ENCODE measurements at places on chromosomes 4 and X.

GRCh38 chr4:66633477-66633876 is 911.8 kb downstream of the CENPC start:
- DNase-seq: no peak

- DNase-seq: no peak
Observed at GRCh38 chrX:21376636-21377035, 2.4 kb downstream of the CNKSR2 start.

GRCh38 chr4:83171436-83172039 is 57.0 kb upstream of the PLAC8 start:
- DNase-seq: no peak

- DNase-seq: no peak
Observed at GRCh38 chrX:56279863-56280262, 47.7 kb downstream of the KLF8 start.

DNA sequence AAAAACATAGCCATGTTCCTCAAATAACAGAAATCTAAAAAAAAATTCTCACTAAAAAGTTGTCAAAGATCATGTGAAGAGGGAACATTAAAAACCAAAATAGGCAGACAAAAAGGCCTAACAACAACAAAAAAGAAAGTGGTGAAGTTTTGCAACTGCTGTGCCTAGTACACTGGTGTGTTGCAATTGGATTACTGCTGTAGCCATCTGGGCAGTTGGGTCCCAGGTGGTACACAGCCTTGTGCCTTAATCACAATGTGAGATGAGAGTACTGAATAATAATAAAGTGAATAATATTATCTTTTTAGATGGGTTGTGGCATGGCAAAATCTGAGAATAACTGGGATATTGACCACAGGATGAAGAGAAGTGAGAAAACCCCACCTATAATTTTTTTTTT is 12.0 kb downstream of the C4orf54 start:
- no peak for DNase-seq

- no peak for DNase-seq
Observed at GRCh38 chr4:24965627-24966026, 52.8 kb upstream of the CCDC149 start.

DNA sequence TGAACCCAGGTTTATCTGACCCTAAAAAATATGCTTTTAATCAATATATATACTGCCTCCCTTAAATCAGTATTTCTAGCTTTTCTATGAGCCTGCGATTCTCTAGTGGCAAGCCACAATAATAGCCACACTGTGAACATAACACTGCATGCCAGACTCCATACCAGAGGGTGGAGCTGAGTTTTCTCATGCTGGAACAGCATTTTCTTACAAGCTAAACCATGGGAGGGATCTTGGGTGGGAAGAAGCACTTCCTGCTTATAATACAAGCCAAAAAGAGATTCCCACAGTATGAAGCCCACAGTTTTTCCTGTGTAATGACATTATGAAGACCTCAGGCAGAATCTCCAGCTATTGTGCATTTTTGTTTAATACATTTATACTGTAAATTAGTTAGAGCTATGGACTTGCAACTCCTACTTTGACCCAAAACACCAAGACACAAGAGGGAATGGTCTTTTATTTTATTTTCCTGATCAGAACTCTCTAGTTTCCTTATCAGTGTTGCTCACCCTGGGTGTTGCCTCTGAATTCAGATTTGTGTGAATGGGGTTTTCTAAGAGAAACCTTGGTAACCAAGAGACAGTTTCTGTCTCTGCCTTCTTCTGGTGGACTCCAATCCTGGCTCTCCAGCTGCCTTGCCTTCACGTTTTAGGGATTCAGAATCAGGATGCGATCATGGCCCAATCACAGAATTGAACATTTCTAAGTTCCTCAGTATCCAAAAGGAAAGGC is 74.5 kb upstream of the EOLA2 start:
- DNase-seq: no peak

DNA sequence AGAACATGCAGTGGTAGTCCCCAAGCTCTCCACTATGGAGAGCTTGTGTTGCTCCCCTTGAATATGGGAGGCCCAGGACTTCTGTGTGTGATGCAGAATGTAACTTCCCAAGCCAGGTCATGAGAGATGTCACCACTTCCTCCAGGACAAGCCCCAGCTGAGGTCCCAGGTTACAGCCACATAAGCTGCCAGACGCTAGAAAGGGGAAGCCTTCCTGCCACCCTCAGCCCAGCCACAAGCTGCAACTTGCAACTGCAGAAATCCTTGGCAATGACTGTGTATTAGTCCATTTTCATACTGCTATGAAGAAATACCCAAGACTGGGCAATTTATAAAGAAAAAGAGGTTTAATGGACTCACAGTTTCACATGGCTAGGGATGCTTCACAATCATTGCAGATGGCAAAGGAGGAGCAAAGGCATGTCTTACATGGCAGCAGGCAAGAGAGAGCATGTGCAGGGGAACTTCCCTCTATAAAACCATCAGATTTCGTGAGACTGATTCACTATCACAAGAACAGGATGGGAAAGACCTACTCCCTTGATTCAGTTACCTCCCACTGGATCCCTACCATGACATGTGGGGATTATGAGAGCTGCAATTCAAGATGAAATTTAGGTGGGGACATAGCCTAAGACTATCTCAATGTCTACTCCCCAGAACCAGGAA is 91.5 kb upstream of the DHX15 start:
- no peak for DNase-seq

- no peak for DNase-seq
Observed at GRCh38 chrX:3548765-3549391, 164.6 kb downstream of the PRKX start.

DNA sequence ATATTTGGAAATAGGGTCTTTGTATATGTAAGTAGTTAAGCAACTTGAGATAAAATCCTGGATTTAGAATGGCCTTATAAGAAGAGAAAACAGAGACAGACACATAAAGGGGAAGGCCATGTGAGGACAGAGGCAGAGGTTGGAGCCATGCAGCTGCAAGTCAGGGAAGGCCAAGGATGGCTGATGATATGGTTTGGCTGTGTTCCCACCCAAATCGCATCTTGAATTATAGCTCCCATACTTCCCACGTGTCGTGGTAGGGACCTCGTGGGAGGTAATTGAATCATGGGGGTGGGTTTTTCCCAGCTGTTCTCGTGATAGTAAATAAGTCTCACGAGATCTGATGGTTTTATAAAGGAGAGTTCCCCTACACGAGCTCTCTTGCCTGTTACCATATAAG is 76.3 kb downstream of the STK32B start:
- DNase-seq: no peak

GRCh38 chr4:114547340-114548134 is 51.1 kb upstream of the UGT8 start:
- DNase-seq: no peak

GRCh38 chr4:186580669-186581068 is 25.3 kb upstream of the MTNR1A start:
- DNase-seq: no peak

- DNase-seq: peak; percentile 12
Observed at GRCh38 chrX:23901805-23902204, 5.9 kb downstream of the APOO start.

DNA sequence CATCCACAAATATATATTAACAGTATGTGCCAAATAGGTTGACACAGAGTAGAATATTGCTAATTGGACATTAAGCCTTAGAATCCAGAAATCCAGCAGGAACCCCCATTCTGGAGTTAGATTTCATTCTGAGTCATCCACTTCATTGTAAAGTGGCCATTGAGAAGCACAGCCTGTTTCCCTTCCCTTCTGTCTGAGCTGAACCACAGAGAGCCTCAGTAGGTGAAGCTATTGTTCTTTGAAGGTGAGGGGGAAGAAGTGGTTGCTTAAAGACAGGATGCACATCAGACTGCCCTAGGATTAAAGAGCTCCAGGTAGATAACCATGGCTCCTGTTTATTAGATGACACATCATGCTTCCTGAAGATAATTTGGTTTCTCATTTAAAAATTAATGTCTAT is 30.6 kb upstream of the MCF2 start:
- DNase-seq: no peak

DNA sequence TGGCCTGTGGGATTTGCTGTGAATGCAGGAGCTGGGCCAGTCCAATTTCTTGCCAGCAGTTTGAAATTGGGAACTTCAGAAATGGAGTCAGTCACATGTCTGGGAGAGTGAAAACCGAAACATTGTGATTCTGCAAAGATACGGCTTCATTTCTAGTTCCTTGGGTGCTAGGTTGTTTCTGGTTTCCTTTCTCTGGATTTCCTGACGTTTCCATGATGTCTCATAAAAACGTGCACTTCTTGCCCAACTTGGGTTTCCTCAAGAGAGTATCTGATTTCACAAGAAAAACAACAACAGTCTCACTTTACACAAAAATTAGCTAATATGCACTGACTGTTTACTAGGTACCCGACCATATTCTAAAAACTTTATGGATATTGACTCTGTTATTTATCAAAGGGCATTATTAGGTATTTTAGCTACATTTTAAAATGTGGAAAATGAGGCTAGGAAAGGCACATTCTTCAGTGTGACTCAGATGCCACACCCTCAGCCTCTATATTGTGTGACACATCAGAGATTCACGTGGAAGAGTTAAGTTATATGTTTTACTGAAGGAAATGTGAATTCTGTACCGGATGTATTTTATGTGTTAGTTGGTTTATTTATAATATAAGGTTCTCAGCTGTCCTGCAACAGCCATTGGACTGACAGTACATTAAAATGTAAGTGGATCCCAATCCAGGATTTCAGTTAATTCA is 225.0 kb upstream of the PUDP start:
- no peak for DNase-seq

GRCh38 chr4:62619971-62620370 is 1419.8 kb downstream of the ADGRL3 start:
- no peak for DNase-seq

- no peak for DNase-seq
Observed at GRCh38 chr4:2241003-2241402, 918 bp downstream of the HAUS3 start.

DNA sequence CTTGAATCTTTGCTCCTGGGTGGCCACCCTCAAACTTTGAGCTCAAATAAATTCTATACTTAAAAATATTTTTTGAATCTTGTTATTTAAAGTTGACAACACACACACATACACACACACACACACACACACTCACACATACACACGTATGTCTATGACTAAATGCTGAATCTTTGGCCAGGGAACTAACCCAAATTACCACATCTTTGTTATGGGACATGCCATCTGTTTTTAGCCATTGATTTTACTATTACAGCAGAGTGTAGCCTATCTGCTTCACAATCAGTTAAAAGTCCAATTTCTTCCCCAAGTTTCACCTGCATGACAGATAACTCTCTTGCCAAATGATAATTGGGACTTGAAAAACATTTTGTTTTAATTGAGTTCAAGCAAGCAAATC is 45.0 kb upstream of the USP46 start:
- DNase-seq: no peak

GRCh38 chrX:68918202-68918601 is 89.4 kb downstream of the EFNB1 start:
- DNase-seq: no peak

- no peak for DNase-seq
Observed at GRCh38 chr4:156475322-156475721, 496.3 kb downstream of the PDGFC start.

DNA sequence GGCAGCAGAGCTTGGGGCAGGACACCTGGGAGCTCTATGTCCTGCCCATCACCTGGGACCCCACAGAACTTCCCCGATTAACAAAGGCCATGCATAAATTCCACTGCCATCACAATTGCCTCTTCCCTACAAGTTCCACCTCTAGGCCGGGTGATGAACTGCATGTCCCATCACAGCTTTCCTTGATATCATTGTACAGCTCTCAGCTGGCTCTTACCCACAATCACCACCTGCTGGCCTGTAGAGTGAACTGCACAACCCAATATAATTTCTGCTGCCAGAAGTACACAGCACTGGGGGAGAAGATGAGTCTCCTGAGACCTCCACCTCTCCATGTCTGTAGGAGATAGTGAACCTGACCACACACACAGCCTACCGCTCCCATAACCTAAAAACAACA is 285.0 kb upstream of the AADAT start:
- no peak for DNase-seq

DNA sequence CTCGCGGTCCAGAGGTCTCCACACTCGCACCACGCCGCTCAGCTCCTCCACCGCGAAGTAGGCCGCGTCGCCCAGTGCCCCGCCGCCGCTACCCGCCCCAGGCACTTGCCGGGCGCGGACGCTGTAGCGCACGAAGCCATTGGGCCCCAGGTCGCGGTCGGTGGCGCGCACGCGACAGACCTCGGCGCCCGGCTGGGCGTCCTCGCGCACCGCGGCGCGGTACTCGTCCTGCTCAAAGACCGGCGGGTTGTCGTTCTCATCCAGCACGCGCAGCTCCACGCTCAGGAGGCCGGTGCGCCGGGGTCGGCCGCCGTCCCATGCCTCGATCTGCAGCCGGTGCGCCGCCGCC is 1.4 kb downstream of the DCHS2 start:
- no peak for DNase-seq

DNA sequence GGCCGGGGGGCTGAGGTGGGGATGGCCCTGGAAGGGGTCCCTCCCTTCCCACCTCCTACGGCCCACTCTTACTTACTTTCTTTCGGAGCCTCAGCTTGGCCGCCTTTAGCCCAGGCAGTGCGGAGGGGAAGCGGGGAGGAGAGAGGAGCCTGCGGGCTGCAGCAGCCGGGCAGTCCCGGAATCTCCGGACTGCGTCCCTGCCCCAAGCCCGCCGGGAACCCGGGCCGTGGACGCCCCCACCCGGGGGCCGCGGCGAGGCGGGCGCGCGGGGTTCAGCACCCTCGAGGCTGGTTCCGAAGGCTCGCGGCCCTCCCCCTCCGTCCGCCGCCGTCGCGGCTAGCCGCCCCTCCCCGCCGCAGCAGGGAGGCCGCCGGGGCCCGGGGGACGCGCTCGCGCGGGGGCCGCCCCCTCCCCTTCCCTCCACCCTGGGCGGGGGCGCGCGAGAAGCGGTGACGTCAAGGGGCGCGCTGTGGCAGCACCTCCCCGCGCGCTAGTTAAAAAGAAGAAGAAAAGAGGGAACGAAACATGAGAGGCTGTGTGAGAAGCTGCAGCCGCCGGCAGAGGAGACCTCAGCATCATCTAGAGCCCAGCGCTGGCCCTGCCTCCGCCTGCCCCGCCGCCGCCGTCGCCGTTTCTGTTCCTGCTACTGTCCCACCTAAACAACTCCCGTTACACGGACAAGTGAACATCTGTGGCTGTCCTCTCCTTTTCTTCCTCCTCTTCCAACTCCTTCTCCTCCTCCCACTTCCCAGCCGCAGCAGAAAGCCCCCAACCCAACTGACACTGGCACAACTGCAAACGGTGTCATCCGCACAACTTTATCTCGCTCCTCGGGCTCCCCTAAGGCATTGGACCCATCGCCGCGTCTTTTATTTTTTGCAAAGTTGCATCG is at the start of gene HHIP:
HHIP (plus strand) TSS at position 526 of the 892 bp plus-strand sequence. CDS start 520 bp downstream, outside the sequence.
- peak; percentile 17 for DNase-seq

GRCh38 chr4:87017580-87018342 is 83.0 kb downstream of the AFF1 start:
- no peak for DNase-seq

All from activated naive CD8-positive, alpha-beta T cell treated with anti-CD3 and anti-CD28 coated beads, Interleukin-2, amount 50 U/mL, for 24 hours (primary cell).